ENCODE measurements at places on chromosomes 5 and 9.

- no peak for DNase-seq
These were observed 546.7 kb upstream of the DMAC1 start for GRCh38 chr9:8346296-8346695.

- DNase-seq: no peak
These were observed 9.4 kb upstream of the MAMDC2 start for GRCh38 chr9:70034271-70034711.

DNA sequence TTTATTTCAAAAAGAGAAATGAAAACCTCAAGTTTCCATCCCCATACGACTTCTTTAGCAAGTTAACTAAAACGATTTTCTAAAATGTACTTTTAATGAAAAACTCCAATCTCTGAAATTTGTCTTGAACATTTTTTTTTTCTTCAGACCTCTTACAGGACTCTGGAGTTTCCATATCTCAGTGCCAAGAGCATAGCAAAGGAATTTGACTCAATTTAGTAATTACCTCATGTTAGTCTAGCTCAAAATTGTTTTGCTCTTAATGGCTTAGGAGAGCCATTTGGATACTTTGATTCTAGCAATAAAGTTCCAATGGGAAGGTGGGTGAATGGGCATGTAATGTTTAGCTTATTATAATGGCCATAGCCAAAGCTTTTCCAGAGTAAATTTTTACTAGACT is 26.0 kb upstream of the SPATA31D4 start:
- no peak for DNase-seq

DNA sequence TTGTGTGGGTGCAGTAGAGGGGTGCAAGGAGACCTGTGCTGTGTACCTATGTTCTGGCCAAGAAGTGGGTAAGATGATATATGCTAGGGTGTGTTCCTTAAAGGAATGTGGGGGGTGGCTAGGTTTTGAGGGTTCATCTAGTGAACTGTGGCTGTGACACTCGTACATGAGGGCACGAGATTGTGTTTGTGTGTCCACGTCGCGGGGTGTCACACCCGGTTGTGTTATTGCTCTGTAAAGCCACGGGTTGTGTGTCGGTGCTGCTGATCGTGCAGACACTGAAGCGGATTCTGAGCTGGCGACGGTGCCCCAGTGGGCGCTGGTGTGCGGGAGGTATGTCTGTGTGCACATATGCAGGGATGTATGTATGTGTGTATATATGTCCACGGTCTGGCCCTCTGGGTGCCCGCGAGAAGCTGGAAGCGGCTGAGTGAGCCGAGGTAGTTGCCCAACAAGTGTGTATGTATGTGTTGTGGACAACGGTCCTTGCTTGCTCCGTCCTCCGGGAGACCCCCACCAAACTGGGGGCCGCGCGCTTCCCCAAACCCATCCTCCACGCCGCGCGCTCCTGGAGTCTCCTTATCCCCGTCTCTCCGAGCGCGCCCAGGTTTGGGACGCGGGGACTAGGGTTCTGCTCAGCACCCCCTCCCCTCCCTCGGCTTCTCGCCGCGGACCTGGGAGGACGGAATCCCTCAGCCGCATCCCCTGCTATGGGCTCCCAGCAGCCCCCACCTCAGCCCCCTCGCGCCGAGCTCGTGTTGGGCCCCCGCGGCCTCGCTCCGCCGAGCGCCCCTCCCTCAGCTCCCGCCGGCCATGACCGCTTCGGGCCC is 639 bp downstream of the PCDH1 start:
- no peak for DNase-seq

DNA sequence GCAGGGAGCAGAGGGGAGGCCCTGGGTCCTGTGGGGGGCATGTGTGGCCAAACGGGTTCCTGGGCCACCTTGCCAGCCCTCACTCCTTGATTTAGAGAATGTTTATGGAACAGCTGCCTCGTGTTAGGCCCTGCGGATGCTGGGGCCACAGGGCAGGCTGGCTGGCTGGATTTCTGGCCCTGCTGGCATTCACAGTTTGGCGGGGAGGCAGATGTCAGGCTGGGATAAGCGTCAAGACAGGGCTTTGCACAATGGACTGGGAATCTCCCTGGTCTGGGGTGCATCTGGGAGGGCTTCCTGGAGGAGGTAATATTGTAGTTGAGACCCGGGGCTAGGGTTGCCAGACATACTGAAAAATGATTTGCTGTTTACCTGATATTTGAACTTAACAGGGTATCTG is 13.8 kb downstream of the NCS1 start:
- no peak for DNase-seq

DNA sequence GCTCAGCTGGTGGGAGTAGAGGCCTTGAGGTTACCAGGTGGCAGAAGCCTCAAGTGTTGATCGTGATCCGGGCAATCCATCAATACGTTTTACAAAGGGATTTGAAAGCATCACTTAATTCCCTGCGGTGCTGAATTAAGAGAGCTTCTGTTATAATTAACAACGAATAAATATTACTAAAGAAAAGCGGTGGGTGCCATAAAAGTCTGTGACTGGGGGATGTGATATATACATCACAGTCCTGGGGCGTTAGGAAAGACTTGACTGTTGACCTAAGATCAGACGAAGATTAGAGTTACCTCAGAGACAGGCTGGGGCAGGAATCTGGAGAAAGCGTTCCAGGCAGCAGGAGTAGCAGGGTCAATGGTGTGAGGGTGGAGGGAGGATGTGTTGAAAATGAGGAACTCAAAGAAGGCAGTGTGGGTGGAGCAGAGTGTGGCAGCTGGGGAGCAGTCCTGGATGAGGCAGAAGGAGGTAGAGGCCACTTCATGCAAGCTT is 6.7 kb upstream of the C5orf63 start:
- no peak for DNase-seq

DNA sequence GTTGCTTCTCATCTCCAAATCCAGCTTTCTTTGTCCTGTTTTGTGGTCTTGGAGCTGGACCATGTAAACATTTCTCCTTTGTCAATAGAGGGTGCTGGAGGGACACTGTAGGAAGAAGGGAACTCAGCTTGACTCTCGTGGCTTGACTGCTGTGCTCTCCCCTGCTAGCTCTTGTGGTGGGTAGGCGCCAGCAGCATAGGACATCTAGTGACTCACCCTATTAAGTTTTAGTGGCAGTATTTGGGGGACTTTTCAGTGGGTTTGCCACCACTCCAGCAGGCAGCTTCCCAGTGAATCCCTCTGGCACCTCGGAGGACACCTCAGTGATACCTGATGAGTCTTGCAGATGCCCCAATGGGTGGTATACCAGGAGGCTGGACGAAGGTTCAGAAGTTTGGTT is 97.8 kb downstream of the TSSK1B start:
- peak; percentile 56 for DNase-seq

DNA sequence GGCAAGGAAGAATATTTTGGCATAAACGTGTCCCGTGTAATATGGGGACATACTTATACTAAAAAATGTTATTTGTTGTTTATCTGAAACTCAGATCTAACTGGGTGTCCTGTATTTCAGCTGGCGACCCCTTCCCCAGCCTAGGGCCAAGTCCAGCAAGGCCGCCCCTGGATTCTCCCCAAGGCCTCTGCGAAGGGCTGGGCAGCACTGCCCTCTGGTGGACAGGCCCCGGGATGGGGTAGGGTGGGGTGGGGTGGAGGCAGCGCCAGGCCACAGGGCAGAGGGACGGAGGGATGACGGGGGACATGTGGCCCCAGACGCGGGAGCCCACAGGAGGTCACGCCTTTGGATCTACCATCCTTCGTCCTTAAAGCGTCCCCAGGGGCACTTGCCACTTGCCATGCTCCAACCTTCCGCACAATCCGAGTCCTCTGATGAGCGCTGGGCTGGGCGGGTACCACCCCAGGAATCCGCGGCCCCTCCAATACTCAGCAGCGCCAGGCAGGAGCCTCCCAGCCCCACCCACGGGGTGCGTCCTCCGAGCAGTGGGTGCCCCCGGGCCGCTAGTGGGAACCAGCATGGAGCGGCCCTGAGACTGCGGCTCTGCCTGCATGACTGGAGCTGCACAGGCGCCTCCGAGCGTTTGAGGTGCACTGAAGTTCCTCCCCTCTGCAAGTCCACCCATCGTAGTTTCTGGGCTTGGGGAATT is 7.1 kb upstream of the AGPAT2 start:
- DNase-seq: no peak

GRCh38 chr9:123682746-123683145 is 247.2 kb downstream of the DENND1A start:
- no peak for DNase-seq

DNA sequence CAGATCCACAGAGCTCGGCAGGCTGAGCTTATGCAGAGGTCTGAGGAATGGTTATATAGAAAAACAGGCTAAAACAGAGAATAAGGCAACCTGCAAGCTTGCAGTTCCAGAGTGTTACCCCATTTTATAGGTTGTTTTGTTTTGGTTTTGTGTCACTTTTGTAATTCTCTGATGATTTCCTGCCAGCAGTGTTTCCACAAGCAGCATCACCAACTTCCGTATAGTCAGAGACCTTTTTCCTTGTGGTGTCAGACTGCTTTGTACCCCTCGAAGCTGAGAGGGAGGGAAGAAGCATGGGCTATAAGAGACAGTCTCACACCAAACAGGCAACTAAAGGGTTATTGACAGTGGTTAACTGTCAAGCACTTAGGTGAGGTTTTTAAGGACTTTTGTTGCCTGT is 61.8 kb downstream of the TLE4 start:
- no peak for DNase-seq

DNA sequence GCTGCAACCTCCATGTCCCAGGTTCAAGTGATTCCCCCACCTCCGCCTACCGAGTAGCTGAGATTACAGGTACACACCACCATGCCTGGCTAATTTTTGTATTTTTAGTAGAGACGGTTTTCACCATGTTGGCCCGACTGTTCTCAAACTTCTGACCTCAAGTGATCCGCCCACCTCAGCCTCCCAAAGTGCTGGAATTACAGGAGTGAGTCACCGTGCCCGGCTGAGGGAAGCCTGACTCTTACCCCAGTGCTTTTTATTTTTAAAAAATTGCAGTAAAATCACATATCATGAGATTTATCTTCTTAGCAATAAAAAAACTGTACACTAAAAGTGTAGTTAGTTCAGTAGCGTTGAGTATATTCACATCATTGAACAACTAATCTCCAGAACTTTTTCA is 105.3 kb downstream of the SLIT3 start:
- no peak for DNase-seq

GRCh38 chr5:126847456-126847820 is 70.5 kb downstream of the LMNB1 start:
- DNase-seq: no peak

- DNase-seq: no peak
These were observed 613.5 kb downstream of the PDE4D start for GRCh38 chr5:59279979-59280378.

DNA sequence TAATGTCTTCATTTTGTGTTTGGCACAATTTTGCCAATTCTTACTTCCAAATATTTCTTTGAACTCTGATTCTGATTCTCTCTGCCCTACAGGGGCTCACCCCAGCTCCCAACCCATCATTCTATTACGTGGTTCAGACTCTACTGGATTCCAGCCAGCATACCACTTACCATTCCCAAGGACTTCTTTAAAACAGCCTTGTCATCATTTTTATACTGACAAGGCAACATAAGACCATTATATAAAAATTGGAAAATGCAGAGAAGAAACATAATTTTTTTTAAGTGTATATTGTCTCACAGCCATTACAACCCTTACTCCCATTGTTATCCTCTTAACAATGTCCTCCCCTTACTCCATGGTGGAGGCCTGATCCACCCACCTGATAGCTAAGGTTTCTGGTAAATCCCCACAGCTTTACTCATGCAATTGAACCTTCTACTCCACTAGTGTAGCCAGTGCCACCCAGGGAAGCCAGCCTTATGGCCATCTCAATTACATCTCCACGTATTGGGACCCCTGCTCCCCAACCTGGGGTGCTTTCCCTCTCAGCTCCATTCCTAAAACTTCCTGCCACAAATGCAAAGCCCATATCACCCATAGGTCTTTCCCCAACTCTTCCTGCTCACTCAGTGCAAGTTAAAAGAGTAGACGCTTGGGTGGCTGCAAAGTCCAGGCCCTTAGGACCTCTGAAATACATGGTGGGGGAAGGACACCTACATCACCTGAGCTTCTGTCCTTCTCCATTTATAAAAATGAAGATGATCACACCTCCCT is 19.1 kb downstream of the UGT3A2 start:
- no peak for DNase-seq

GRCh38 chr5:138275379-138275782 is 960 bp upstream of the GFRA3 start:
- no peak for DNase-seq

GRCh38 chr9:35659340-35659739 is 1.2 kb downstream of the CCDC107 start:
- no peak for DNase-seq

DNA sequence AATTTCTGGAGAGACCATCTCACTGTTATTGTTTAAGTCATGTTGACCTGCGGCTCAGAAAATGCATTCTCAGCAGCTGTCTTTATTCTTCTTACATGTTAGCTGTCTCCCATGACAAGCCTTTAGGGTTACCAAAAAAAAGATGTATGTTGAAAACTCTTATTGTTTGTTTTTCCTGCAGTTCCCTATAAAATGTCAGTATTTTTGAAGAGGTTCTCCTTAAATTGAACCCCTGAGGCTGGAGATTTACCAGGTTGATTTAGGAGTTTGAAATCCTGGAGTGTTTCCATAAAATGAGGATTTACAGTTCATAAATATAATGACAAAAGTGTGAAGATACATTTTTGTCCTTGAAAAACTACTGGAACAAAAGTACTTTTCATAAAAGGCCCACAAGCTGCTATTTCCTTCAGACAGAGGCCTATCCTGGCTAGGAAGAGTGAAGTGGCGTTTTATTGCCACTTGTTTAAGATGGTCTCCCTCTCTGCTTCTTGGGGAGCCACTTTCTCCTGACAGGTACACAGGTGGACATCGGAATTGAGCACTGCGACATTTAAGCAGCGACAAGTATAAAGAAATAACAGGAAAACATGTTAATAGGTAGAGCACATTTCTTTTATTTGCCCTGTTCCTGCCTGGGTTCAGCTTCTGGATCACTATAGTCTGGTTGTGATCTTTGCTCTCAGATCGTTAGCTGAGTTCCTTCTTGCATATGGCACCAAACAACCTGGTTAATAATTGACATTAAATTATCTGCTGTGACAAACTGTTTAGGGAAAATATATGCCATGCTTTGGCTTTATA is 344.8 kb upstream of the RPS23 start:
- no peak for DNase-seq

GRCh38 chr9:20683351-20684034 is 566 bp upstream of the FOCAD start:
- peak; percentile 31 for DNase-seq

- DNase-seq: no peak
These were observed at the start of gene CAPSL for GRCh38 chr5:35938568-35939227. CAPSL (minus strand) TSS chr5:35938622; CDS start chr5:35921120, 17,502 bp downstream.

DNA sequence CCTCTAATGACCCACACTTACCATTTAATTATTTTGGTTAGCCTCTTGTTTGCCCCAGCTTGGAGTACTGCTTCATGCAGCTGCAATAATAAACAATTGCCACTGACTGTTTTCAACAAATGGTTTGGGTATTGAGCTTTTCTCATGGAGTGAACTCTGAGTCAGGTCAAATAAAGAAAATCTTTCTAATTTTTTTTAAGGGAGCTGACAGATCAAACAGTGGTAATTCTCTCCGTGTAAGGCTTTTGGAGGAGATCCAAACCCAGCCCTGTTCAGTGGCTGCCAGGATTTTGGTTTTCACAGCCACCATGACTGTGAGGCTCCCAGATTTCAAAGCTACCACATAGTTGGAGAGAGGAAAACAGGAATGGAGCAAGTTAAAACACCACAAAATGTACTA is 110.7 kb upstream of the EFNA5 start:
- no peak for DNase-seq

GRCh38 chr9:4299005-4299795 is 668 bp downstream of the GLIS3 start:
- DNase-seq: no peak

All from amniotic stem cell (primary cell).